ENCODE measurements at places on chromosomes 2 and 18.

GRCh38 chr2:158413581-158413980 is 43.0 kb downstream of the CCDC148 start:
- no peak for DNase-seq

- DNase-seq, result no peak
Observed at GRCh38 chr2:238259061-238260020, 19.5 kb upstream of the HES6 start.

- DNase-seq, result no peak
Observed at GRCh38 chr2:203670939-203671338, 35.5 kb upstream of the CD28 start.

DNA sequence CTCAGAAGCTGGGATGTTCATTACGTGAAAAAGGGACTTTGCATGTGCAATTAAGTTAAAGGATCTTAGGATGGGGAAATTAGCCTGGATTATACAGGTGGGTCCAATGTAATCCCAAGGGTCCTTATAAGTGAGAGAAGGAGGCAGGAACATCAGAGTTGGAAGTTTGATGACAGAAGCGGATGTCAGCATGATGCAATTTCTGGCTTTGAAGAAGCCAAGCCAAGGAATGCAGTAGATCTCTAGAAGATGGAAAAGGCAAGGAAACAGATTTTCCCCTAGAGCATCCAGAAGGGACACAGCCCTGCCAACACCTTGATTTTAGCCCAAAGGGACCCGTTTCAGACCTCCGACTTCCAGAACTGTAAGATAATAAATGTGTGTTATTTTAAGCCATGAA is 136.4 kb downstream of the LNPK start:
- no peak for DNase-seq

GRCh38 chr2:145086910-145087309 is 567.0 kb upstream of the ZEB2 start:
- DNase-seq, result no peak

GRCh38 chr2:222448748-222449181 is 24.4 kb downstream of the SGPP2 start:
- DNase-seq, result no peak

GRCh38 chr2:193315428-193316091 is 1120.8 kb upstream of the TMEFF2 start:
- no peak for DNase-seq

- DNase-seq, result no peak
Observed at GRCh38 chr2:62727876-62728566, 22.5 kb downstream of the EHBP1 start.

GRCh38 chr2:18379870-18380269 is 180.6 kb downstream of the RDH14 start:
- no peak for DNase-seq

- DNase-seq, result no peak
Observed at GRCh38 chr2:118053681-118054080, 34.6 kb upstream of the INSIG2 start.

- DNase-seq, result no peak
Observed at GRCh38 chr2:15554525-15555218, 6.5 kb downstream of the NBAS start.

- DNase-seq, result no peak
Observed at GRCh38 chr2:96195410-96196066, 13.1 kb downstream of the STARD7 start.

- no peak for DNase-seq
Observed at GRCh38 chr2:144378551-144378950, 141.4 kb downstream of the ZEB2 start.

- no peak for DNase-seq
Observed at GRCh38 chr18:47968006-47968676, 37.7 kb upstream of the SMAD2 start.
